HS-5 (cell line): ENCODE measurements at places on chromosomes 16 and 17.

- DNase-seq: no peak
Measured at GRCh38 chr16:30122604-30123160, 338 bp downstream of the MAPK3 start.

- no peak for DNase-seq
Measured at GRCh38 chr16:11073407-11073999, 129.1 kb downstream of the CLEC16A start.

DNA sequence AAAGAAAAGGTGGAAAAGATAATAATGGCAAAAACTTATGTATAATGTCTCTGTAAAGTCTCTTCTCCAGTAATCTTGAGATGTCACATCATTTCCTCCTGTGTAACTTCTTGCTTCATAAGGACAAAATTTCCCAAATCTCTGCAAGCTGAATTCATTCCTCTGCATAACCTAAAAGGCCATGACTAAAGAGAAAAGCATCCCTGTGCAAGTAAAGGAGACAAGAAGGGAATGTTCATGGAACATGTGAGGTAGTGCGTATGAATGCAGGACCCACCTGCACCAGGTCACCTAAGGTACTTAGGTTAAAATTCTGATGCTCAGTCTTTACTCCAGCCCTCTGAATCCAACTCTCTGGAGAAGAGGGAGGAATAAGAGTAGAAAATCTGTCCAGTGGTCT is 46.9 kb upstream of the NLK start:
- no peak for DNase-seq

DNA sequence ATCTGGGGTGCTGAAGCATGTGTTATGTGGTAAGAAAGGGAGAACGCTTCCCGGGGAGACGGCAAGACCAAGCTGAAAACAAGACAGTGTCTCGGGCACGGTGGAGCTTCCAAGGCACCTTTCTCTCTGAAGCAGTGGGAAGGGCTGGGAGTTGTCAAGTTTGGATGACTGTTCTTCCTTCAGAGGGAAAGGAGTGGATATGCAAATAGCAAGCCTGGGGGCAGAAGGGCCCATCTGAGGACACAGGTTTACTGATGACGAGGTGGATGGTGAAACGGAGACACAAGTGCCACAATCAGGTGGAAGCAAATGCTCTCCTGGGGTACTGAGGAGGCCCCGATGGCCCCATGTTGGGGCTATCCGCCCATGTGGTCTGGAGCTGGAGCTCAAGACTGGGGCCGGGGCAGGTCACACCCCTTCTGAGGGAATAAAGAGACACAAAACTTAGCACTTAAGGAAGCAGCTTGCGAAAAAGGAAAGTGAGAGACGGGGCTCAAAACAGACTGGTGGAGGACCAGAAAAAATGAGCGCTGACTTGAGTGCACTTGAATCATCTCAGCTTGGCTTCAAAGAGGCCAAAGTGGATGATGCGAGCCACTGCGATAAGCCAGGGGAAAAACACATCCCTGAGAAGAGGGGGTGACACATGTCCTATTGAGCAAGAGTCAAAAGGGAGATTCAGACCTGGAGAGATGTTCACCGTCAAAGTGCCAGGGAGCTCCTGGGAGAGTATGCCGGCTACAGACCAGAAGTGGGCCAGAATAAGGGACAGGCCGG is 34.8 kb upstream of the MTSS2 start:
- no peak for DNase-seq

GRCh38 chr17:51060396-51060795 is 60.3 kb downstream of the SPAG9 start:
- no peak for DNase-seq

GRCh38 chr17:18247613-18248001 is 10.9 kb downstream of the FLII start:
- DNase-seq: no peak

GRCh38 chr17:73393381-73393780 is 81.6 kb upstream of the CDC42EP4 start:
- no peak for DNase-seq
